ENCODE measurements at places on chromosomes 12 and 14. TPM values are rescaled to one million over a fixed set of nuclear protein-coding genes. Genes with fewer than 3 reads are reported as not detected.

DNA sequence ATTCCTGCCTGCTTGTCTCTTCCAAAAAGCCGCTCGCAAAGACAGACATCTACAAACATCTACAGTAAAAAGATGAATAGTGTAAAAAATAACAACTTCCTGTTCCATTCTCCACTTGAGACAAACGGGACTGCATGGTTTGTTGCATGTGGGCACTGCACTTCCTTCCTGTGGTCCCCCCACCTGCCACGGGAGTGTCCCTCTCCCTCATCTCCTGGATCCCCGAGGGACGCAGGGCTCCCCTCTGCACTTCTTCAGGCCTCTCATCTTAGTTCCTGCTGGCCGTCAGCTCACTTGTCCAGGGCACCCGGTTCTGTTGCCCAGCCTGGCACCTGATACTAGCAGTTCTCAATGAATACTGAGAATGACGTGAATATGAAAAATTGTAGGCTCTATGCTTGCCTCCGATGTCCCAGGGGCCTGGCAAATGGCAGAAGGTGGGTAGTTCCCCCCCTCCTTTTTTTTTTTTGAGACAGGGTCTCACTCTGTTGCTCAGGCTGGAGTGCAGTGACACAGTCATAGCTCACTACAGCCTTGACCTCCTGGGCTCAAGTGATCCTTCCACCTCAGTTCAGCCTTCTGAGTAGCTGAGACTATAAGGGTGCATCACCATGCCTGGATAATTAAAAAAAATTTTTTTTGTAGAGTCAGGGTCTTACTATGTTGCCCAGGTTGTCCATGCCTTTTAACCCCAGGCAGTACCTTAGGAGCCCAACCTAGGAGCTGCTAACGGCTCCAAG lies 3.5 kb upstream of the KLC1 start:
- H3K4me3 ChIP-seq: no peak overlapping the region
- DNase-seq: no peak
- H3K27ac ChIP-seq: no peak overlapping the region
- H3K36me3 ChIP-seq: no peaks in the 10 kb centered on the region

The POTEG gene
- total RNA-seq: not detected

GRCh38 chr14:104370256-104370870 lies 209.2 kb upstream of the C14orf180 start:
- no peak for DNase-seq
- no peaks in the 10 kb centered on the region for H3K27me3 ChIP-seq
- no peak overlapping the region for H3K27ac ChIP-seq

GRCh38 chr14:80570930-80571298 lies 359.6 kb upstream of the DIO2 start:
- H3K4me3 ChIP-seq: no peak overlapping the region
- H3K4me1 ChIP-seq: no peaks in the 10 kb centered on the region
- H3K27me3 ChIP-seq: no peaks in the 10 kb centered on the region
- H3K36me3 ChIP-seq: no peaks in the 10 kb centered on the region
- no peak for DNase-seq

The MORN3 gene
- 7.6 TPM for total RNA-seq

GRCh38 chr12:100156731-100157426 lies 14.2 kb upstream of the BLTP3B start:
- no peaks in the 10 kb centered on the region for H3K27me3 ChIP-seq
- no peaks in the 10 kb centered on the region for H3K36me3 ChIP-seq
- peaks cover 4% of the 10 kb centered on the region for H3K4me1 ChIP-seq
- no peak overlapping the region for H3K27ac ChIP-seq
- no peak overlapping the region for H3K4me3 ChIP-seq

GRCh38 chr12:52713960-52714886 lies 10.9 kb upstream of the KRT77 start:
- no peak overlapping the region for H3K27ac ChIP-seq
- H3K36me3 ChIP-seq: no peaks in the 10 kb centered on the region
- peaks cover 30% of the 10 kb centered on the region for H3K27me3 ChIP-seq
- DNase-seq: peak; percentile 34
- peaks cover 12% of the 10 kb centered on the region for H3K4me1 ChIP-seq
- H3K4me3 ChIP-seq: no peak overlapping the region
